M059J (cell line): ENCODE measurements at places on chromosomes 11 and 22. TPM values are rescaled to one million over a fixed set of nuclear protein-coding genes. Genes with fewer than 3 reads are reported as not detected.

DNA sequence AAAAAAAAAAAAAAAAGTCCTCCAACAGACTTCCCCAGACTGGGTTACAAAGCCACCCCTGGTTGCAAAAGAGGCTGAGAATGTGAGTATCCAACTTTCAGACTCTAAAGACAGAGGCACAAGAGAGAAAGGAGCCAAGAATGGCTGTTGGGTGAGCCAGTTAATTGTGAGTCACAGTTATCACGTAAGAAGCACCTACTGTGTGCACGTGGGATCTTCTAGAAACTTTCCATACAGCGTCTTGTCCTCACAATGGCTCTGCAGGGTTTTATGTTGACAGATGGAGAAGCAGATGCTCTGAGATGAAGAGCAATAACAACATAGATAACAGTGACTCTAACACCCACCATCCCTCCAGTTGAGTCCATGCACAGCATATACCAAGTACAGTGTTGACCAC is 41.0 kb downstream of the CD82 start:
- DNase-seq, result no peak

DNA sequence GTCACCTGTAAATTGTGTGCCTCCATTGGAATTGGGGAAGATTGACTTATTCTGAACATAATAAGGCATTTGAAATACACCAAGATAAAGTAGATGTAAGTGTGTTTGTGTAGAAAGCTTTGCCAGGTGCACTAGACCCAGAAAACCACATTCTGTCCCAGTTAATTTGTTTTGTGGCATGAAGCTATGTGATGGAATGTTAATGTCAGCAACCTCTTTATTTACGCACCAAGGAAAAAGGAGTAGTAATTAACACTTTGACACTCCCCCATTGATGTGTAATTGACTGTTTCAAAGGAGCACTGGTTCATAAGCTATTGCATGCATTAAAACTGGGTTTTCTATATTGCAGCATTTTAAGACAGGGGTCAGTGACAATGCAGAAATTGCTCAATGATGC is 14.3 kb downstream of the EIF3M start:
- DNase-seq, result no peak

GRCh38 chr11:113014262-113015097 is 53.3 kb downstream of the NCAM1 start:
- DNase-seq, result no peak

GRCh38 chr22:43948836-43949406 is 6.3 kb upstream of the SAMM50 start:
- DNase-seq, result no peak

- DNase-seq, result no peak
Observed at GRCh38 chr22:19853058-19853878, 1.4 kb downstream of the GNB1L start.

DNA sequence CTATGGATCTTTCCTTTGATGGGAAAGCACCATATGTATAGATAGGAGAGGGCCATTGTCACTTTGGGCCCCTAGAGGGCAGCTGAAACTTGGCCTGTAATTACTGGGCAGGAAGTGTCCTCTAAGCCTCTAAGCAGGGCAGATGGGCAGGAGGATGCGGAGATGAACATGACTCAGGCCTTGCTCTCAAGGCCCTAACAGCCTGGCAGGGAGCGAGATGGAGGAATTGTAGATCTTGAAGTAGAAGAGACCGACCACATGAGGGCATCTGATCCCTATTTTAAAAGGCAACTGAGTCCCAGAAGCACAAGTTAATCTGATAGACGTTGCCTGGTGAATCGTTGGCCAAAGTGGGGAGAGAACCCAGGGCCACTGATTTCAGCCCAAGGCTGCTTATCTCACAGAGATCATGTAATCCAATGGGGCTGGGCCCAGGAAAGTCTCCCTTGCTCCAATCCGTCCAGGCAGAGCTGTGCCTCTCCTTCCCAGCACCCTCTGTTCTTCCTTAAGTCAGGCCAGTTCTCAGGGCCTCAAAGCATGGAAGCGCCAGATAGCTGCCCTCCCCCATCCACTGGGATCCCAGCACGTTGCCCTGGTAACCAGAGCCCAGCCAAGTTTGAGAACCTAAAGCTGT is 2.5 kb upstream of the SEPTIN3 start:
- peak; percentile 85 for DNase-seq

- no peak for DNase-seq
Observed at GRCh38 chr22:21857481-21857914, 9.9 kb downstream of the MAPK1 start.

Gene BLID
- 0.39 and 0.74 TPM in 2 replicates for total RNA-seq

Gene DUSP8
- total RNA-seq, result 1.2 and 3.5 TPM in 2 replicates

- peak; percentile 25 for DNase-seq
Observed at GRCh38 chr11:12502046-12502445, 124.7 kb downstream of the PARVA start.

Gene AIP
- 65.7 and 81.6 TPM in 2 replicates for total RNA-seq

Gene OR51M1
- total RNA-seq, result not detected in 2 replicates

- DNase-seq, result no peak
Observed at GRCh38 chr11:2980168-2980840, 11.8 kb downstream of the NAP1L4 start.

GRCh38 chr11:58509748-58510147 is 1.8 kb upstream of the OR5B21 start:
- DNase-seq, result no peak

DNA sequence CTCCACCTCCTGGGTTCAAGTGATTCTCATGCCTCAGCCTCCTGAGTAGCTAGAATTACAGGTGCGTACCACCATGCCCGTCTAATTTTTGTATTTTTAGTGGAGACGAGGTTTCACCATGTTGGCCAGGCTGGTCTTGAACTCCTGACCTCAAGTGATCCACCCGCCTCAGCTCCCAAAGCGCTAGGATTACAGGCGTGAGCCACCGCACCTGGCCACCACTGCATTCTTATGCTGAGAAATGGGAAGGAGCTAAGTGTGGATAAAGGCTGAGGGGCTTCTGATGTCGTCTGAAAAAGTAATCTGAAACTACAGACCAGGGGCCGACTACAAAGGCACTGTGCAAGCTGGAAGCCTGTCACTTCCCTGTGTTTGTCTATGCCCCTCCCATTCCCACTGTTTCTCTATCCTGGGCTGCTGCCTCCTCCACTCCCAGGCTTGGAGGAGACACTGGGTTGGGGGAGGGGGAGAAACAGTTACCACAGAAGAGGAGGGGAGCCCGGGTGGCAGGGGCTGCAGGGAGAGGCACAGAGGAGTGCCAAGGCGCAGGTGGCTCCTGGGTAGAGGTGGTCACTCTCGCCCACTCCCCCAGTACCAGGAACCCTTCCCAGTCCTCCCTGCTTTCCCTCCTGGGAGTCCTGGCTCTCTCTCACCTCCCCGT is 2.9 kb upstream of the MTA2 start:
- no peak for DNase-seq

DNA sequence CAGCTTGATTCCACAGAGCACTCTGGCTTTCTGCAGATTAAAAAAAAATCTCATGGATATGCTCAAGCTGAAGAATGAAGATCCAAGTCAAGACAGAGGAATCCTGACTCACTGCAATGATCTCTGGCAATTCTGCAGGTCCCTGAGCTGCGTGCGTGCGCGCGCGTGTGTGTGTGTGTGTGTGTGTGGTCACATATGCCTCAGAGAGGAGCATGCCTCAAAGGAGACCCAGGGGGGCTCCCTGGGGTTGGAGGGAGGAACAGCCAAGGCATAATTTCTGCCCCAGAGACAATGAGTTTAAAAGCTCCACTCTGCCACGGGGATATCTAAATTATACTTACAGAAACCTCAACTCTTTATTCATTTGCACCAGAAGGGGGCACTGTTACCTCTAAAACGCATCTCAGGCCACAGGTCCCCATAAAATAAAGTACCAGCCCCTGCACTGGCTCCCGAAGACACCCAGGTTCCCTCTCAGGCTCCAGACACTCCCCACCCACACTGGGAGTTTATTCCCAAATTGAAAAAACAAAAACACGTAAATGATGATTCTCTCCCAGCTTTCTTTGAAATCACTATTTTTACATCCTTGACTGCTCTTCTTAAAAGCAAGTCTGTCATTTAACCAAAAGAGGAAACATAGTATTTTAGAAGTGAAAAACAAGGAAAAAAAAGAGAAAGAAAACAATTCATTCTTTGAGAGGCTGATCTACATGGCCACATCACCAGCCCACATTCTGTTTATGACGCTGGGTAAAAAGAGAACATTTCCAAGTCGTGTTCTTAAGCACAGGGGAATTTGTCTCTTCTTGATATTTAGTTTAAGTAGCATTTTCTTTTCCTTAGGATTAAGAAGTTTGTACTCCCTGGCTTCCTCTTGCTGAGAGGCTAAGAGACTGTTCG is 401.0 kb downstream of the LARGE1 start:
- DNase-seq, result peak; percentile 3

Gene HIRA
- total RNA-seq, result 17.1 and 21.5 TPM in 2 replicates

Gene SCGB1D4
- not detected in 2 replicates for total RNA-seq

Gene KCNJ5
- total RNA-seq, result not detected in 2 replicates

- no peak for DNase-seq
Observed at GRCh38 chr11:133636711-133637355, 104.5 kb upstream of the OPCML start.

Gene RASL10A
- total RNA-seq, result 0.07 TPM in 1 of 2 replicates, not detected in the other

- no peak for DNase-seq
Observed at GRCh38 chr11:70131606-70132190, 53.6 kb downstream of the ANO1 start.

Gene ISX
- total RNA-seq, result not detected in 2 replicates

Gene MPPED2
- 0.49 and 1.4 TPM in 2 replicates for total RNA-seq

DNA sequence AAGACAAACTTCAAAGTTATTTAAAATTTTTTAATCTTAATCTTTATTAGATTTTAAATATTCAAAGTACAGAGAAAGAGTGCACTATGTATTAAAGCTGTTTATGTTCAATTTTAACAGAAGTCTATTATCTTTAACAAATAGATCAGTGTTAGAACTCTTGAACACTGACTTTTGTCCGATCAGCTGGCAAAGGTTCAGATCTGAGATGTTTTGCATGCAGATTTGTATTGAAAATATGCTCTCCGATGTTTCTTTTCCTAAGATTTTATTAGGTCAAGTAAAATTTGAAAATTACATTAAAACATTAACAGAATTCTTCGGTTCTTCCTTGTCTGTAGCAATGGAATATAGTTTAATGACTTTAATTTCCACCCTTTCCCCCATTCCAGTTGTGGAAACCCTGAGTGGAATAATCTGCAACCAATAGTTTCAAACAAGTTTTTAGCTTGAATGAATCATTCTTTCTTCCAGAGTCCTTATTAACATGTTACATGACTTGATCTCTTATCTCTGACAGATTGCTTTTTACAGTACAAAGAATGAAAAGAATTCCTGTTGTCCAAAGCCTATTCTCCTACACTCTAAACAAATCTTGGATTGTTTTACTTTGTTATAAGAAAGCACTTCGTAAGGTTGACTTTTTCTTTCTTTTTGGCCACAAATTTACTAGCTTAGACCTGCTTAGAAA is 11.4 kb upstream of the TCP11L1 start:
- peak; percentile 68 for DNase-seq

DNA sequence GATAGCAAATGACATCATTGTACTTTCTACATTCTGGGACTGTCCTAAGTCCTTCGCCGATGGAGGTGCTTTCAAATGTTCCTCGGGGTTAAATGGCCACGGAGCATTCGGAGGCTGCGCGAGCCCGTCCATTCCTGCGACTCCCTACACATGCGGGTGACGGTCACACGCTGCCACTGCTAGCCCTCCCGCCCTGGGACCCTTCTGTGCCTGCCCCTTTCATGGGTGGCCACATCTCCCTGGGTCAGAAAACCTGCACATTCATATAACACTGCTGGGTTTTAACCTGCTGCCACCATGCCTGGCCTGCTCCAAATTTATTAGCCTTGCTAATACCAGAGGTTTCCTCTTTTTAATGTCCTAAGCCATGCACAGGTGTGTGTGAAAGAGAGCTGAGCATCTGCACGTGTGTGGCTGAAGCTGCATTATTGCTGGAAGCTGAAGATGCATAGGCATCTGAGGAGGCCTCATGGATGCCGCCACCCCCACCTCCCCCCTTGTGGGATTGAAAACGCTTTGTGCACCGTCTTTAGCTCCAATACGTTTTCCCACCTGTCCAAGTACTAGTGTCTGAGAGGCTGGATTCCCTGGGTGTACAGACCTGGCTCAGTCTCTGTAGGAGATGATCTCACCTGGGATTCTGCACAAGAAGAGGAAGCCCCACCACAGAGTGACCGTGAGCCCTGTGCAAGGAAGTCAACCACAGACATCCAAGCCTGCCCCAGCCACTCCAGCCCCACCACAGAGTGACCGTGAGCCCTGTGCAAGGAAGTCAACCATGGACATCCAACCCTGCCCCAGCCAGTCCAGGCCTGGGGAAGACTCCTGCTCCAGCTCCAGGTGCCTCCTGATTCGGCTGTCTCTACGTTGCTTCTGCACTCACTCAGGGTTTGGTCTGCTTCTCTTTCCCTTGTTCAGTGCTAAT is 626.4 kb downstream of the BRD1 start:
- DNase-seq, result no peak

DNA sequence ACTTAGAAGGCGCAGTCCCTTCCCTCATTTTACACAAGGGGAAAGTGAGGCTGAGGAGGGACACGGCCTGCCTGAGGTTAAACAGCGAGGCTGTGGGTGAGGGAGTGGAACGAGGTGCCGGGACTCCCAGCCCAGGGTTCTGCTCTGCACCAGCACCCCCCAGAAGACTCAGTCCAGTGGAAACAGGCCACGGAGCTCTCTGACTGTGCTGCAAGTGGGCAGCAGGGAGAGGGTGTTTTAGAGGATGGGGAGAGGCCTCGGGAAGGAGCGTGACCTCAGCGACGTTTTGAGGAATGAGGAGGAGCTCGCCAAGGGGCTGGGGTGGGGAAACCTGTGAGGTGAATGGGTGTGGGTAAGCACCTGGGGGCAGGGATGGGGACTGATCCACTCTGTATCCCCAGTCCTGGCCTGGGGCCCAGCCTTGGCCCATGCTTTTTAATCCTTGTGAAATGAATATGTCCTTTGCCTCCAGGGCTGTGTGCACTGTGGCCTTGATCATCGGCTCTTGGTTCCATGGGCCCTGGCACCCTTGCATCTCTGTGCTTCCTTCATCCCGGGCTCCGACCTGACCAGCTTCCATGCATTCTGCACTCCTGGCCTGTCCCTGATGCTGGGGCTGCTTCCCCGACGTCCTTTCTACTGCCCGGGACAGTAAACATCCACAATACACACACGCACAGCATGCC is 44.2 kb downstream of the SHISAL1 start:
- no peak for DNase-seq

Gene DEUP1
- not detected in 2 replicates for total RNA-seq

Gene SF3A1
- 25.9 and 52.2 TPM in 2 replicates for total RNA-seq

DNA sequence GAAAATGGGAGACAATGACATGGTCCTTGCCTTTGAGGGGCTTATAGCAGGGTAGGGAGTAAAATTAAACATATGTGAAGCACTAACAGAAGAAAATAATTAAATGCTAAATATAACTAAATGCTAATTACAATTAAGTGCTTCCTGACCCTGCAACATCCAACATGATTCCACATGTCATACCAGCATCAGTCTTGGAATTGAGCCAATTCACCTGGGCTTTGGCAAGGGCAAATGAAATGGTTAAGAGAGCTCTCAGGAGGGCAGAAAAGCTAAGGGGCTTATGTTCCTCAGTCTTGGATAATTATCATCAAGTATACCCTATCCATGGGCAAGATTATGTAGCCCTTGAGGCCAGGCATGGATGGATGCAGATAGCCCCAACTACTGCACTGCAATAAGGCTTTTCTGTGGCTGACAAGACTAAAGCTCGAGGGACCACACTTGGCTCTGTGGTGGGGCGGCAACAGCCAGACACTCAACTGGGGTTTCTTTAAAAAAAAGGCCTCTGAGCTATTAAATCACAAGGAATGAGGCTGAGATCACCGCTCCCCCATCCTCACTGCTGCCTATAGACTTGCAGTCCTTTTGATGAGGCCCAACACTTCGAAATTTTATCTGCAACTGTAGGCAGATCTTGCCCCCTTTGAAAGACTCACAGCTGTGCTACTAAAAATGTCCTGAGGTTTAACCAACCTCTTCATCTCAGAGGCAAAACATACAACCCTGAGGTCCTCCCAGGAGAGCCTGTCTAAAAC is 39.0 kb downstream of the IL18BP start:
- no peak for DNase-seq
